ENCODE measurements at places on chromosomes 7 and 10.

DNA sequence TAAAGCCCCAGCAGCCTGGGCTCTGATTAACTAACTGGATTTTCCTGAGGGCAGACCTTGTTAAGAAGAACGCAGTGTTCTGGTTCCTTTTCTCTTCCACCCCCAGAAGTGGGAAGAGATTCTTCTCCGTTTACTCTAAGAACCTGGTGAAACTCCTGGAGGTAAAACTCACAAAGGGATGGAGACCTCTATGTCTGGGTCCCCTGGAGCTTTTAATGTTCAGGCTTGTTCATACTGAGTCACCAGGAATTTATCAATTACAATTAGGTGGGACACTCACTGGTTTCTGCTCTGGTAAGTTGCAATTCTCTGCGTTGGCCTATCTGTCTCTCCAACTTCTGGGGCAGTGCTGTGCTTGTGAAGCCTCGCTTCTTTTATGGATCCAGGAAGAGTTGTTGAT lies 73.3 kb upstream of the CACNB2 start:
- no peak for DNase-seq

DNA sequence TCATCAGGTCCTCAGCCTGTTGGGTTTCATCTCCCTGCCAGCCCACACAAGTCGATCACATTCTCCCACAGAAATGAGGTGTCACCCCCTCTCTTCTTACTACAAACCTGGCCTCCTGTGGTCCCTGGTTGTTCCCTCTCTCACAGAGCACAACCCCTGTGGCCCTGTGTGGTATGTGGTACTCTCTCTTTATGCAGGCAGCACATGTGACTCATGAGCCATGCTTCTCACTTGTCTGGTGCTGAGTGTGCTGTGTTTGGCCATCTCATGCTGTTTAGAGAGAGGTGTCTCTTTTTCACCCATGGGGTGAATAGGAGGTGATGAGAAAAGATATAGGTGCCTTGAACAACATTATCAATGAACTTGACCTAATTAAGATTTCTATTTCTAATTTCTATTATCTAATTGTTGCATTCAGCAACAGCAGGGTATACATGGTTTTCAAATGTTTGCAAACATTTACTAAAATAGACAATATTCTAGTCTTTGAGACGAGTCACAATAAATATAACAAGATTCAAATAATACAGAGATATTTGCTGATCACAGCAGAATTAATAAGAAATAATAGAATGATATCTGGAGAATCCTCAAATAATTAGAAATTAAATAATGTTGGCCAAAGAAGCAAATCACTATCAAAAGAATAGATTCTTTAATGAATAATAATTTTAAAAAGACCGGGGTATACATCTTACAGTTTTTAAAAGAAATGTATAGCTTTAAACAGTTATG lies 633.8 kb upstream of the IGFBP3 start:
- DNase-seq = no peak

GRCh38 chr10:21369697-21370096 lies 155.8 kb downstream of the SKIDA1 start:
- no peak for DNase-seq

GRCh38 chr7:12162415-12163113 lies 48.5 kb upstream of the TMEM106B start:
- DNase-seq = no peak

GRCh38 chr10:4865945-4866661 lies 40.1 kb downstream of the AKR1E2 start:
- no peak for DNase-seq

- no peak for DNase-seq
Measured at GRCh38 chr10:61100887-61101286, 156.9 kb upstream of the RHOBTB1 start.

GRCh38 chr10:133067149-133068105 lies 20.3 kb upstream of the ADGRA1 start:
- DNase-seq = no peak

DNA sequence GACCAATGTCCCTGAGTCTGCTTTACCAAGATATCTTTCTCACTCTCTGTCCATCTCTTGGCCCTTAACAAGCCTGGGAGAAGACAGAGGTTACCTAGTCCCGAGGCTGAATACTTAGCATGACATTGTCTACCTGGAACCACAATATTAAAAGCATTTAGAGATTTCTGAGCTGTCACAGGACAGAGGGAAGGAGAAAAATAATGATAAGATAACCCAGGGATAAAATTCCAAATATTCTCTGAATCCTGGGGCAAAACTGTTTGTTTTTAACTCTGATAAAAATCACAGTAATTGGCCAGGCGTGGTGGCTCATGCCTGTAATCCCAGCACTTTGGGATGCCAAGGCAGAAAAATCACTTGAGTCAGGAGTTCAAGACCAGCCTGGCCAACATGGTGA lies 12.0 kb upstream of the MAPK8 start:
- DNase-seq = no peak

GRCh38 chr10:53115660-53116059 lies 343.1 kb upstream of the MBL2 start:
- no peak for DNase-seq

DNA sequence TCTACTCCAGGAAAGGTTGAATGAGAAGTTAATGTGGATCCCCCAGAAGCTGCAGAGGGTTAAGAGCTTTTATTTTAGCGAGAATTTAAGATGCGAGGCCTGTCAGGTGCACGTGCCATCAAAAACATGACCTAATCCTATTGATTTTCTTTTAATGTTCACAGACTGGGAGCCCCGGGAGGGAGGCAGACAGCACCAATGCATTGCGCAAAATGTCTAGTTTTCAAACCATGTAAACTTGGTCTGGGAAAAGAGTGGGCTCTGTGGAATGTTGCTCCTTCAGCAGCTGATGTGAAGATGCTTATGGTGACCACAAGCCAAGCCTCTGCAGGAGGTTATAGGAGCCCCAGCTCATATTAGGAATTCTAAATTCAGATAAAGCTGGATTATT lies 172.0 kb upstream of the ITGB1 start:
- no peak for DNase-seq

GRCh38 chr7:81630600-81630999 lies 139.2 kb downstream of the HGF start:
- DNase-seq = no peak

GRCh38 chr7:18698258-18698734 lies 202.7 kb downstream of the HDAC9 start:
- no peak for DNase-seq

DNA sequence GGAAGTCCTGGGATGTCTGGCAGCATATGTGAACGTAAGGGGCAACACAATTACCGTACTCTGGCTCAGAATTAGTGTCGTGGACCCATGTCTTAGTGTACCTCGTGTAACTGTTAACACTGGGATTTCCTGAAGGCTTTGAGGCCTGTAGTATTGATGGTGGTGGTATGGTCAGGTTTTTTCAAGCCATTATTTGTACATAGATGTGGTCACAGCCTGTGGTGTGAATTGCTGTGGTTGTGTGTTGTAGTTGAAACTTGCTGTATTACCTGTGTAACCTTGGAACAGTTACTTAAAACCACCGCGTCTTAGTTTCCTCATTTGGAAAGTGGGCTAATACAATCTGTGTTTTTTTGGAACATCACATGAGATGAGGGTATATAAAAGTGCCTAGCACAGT lies 5.3 kb downstream of the EXOC4 start:
- DNase-seq = no peak

DNA sequence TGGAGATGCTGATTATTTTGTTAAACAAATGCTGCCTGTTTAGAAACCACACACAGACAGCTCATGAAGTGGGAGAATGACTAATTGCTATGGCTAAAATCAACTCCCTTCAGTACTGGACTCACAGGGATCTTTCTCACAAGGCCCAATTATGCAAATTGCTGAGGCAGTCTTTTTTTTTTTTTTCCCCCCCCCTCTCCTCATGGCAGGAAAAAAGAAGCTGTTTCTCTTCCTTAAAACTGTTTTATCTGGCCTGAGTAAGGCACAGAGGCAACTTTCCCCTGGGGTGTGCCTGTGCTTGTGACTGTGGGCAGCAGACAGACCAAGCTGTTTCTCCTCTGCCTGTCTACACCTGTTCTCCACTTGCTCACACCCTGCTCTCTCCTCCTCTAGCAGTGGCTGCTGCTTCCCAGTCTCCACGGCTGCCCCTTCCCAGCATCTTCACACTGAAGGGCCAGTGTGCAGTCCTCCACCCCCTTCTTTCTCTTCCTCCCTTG lies 65.4 kb upstream of the STEAP1B start:
- DNase-seq = no peak

DNA sequence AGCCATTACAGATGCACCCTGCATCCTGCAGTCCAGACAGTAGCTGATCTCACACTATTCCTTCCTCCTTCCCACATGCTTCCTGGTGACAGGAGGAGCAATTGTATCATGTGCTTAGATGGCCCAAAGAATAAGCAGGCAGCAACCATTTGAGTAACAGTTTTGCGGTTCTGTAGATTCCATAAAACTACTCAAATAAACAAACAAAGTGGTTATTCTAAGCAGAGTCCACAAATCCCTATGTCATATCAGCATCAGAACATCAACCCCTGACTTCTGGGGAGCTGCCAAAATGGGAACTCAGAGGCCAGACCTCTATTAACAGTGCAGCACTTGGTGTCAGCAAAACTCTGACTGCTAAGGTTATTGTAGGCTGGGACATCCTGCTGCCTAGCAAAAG lies 226.0 kb downstream of the SORCS1 start:
- DNase-seq = no peak

- no peak for DNase-seq
Measured at GRCh38 chr7:36667007-36667745, 57.1 kb downstream of the AOAH start.

DNA sequence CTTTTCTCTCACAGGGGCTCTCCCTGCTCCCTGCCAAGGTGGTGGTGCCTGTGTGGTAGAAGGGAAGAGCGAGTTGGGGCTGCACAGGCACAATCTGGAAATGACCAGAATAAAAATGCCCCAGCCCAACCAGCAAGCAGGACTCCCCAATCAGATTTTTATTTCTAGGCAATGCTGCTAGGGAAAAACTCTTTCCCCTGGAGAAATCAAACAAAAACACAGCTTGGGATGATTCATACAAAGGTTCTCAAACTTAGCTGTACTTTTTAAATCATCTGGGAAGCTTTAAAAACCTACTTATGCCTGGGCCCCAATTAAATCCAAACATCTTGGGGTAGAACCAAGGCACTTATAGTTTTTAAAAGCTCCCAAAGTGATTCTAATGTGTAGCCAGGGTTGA lies 243.2 kb downstream of the HTR7 start:
- no peak for DNase-seq

- DNase-seq = no peak
Measured at GRCh38 chr7:73900286-73900685, 39.3 kb downstream of the TMEM270 start.

DNA sequence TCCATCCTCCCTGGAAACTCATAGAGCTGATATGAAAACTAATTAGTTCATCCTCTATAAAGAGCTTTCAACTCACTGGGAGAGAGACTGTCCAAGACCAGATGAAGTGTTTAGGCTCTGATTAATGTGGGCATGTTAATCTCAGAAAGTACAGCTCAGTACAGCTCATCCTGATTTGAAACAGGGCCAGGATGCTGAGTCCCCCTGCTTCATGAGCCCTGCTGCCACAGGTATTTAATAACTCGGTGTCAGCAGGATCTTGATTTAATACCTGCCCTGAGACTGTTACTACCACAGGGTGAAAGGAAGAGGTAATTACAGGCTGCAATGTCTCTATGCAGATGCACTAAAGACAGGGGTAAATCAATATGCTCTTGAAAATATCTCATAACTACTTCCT lies 10.8 kb downstream of the LMOD2 start:
- DNase-seq = no peak

GRCh38 chr7:129777195-129777844 lies 165.8 kb downstream of the NRF1 start:
- DNase-seq = no peak

GRCh38 chr10:34433241-34434076 lies 381.6 kb downstream of the PARD3 start:
- no peak for DNase-seq

DNA sequence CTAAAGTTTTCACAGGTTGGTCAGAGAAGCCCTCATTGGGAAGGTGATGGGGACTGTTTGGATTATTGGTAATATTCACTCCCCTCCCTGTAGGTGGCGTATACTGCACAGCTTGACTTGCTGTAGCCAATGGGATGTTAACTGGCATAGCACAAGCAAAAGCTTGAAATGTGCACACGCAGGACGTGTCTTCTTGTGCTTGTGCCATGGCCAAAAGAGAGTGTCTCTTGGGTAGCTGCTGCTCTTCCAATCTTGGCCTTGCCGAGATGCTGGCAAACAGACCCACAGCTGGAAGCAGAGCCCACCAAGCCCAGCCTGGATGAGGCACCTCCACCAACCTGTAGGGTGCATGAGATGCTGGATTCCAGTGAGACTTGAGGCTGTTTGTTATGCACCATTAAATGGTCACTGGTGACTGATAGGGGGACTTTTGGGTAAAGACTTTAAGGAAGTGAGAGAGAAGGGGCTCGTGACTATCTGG lies 266.0 kb downstream of the GRID1 start:
- DNase-seq = no peak

DNA sequence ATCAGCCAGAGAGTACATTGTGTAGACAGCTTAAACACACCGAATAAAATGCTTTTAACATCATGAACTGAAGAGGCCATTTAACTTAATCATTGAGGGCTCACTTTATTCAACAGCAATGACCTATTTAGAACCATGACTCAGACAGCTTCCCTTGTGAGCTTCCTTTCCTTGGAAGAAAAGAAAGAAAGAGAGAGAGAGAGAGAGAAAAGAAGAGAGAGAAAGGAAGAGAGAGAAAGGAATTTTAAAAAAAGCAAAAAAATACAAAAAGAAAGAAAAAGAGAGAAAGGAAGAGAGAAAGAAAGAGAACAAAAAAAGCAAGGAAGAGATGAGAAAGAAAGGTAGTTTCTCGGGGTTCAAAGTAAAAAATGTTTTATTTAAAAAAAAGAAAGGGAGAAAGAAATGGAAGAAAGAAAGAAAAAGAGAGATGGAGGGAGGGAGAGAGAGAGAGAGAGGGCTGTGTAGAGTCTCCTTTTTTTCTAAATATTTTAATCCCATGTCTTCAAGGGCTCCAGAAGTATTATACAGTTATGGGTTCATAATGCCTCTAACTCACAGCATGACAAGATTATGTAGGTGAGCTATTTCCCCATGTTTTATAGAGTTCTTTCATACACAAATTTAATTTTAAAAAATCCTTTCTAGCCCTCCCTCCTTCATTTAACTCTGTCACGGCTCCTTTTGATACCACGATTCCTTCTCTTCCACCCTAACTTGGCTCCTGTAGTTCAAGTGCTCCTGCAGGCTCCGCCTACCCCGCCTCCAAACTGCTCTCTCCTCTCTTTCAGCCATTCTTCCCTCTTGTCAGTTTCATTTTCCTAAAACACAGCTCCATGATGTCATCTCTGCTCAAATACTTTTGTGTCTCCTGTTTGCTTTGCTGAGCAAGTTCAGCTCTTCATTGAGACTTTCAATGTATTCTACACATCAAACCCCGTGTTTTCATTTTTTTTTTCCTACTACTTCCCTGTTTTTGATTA lies 85.5 kb downstream of the PRTFDC1 start:
- no peak for DNase-seq

GRCh38 chr10:110433740-110434139 lies 64.0 kb upstream of the DUSP5 start:
- DNase-seq = no peak

Data from activated naive CD4-positive, alpha-beta T cell (primary cell).